T-helper 17 cell (primary cell): ENCODE measurements at places on chromosomes 3 and 15. TPM values are rescaled to one million over a fixed set of nuclear protein-coding genes. Genes with fewer than 3 reads are reported as not detected.
A peak's percentile ranks its signal among the peaks of the same experiment; 100 is the strongest.

Gene GRK7
- total RNA-seq = 0.20 TPM

Gene TGM5
- total RNA-seq = not detected

Gene BCL2A1
- total RNA-seq = 23.3 TPM

Gene GABRG3
- total RNA-seq = not detected

Gene PLSCR5
- total RNA-seq = not detected

Gene KBTBD8
- total RNA-seq = 12.0 TPM

Gene ACOX2
- not detected for total RNA-seq

Gene GP5
- 4.0 TPM for total RNA-seq

Gene SLC38A3
- not detected for total RNA-seq

DNA sequence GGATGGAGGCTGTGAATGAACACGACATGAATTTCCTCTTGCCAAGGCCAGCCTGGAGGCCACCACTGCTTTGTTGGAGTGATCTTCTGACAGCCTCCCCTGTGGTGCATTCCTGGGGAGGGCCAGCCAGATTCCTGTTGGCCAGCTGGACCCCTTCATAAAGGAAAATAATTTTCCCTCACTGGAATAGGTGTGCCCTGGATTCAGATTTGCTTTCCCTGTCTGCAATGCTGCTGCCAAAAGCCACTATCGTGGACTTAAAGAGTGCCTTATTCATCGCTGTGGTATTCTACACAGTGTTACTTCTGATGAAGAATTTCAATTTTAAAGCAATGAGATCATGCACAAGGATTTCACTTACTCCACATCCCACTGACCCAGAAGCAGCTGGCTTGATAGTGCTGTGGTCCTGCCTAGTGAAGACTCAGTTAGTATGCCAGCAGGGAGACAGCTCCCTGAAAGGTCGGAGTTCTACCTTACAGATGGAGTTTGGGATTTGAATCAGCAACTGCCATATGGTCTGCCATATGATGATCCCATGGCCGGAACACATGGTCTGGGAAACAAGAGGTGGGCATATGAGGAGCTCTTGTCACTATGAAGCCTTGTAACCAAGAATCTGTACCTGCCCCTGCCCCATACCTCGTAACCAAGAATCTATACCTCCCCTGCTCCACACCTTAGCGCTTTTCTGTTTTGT, 145.2 kb downstream of the KLF13 start:
- DNase-seq = no peak

- no peak for DNase-seq
Measured at GRCh38 chr3:74273091-74273490, 341.4 kb downstream of the CNTN3 start.

GRCh38 chr3:97102641-97103040, 288.2 kb downstream of the EPHA6 start:
- DNase-seq = no peak

- DNase-seq = no peak
Measured at GRCh38 chr15:60580073-60580472, 101.1 kb upstream of the ICE2 start.

- DNase-seq = no peak
Measured at GRCh38 chr3:11377719-11378118, 105.5 kb downstream of the ATG7 start.

GRCh38 chr3:153357436-153357835, 195.4 kb downstream of the RAP2B start:
- no peak for DNase-seq

DNA sequence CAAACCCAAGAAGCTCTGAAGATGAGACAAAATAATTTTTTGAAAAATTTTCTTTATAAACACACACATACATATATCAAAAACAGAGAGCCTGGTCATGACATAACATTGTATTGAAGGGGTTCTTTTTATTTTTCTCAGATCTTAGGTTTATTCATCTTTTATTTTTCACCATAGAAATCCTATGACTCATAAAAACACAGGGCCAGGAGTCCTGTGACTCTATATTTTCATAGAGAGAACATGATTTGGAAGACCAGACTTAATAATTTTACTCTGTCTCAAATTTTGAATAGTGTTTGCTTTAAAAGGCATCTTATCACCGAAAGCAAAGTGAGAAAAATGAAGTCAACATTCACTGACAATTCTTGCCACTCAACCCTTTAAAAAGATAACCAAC, 57.7 kb downstream of the SUCNR1 start:
- no peak for DNase-seq

DNA sequence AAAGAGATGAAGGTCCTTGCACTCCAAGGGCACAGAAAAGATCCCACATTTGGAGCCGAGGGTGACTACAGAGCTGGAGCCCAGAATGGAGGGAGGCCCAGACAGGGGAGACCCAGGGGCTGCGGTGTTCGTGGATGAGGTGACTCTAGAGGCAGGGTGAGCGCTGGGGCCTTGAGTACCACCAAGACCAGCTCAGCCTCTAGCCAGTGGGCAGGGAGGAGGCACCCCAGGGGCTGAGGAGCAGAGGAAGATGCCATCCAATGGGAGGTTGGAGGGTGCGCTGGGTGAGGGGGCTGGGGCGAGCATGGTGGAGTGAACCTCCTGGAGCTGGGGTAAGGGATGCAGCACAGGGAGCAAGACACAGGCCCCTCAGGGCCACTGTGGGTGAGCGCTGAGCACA, 13.3 kb downstream of the RRP9 start:
- no peak for DNase-seq

DNA sequence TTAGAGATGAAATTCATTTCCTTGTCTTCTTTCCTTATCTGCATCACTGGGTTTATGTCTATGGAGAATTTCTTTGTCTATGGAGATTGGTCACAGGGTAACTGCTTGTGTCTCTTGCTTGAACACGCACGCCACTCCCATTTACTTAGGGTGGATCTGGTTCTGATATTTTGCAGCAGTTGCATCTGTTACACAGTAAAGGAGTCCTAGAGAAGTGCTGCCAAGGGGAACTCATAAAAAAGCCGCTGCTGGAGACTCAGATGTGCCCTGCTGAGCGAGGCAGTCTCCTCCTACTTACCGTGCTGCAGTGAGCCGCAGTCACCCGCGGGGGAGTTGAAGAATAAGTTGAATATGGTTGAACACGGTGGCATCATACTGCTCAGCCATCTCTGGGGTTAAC, 105.2 kb upstream of the KLHL25 start:
- DNase-seq = no peak

- DNase-seq = no peak
Measured at GRCh38 chr15:75731248-75732151, 18.9 kb upstream of the CSPG4 start.

- no peak for DNase-seq
Measured at GRCh38 chr3:100131241-100131640, 16.9 kb upstream of the FILIP1L start.

DNA sequence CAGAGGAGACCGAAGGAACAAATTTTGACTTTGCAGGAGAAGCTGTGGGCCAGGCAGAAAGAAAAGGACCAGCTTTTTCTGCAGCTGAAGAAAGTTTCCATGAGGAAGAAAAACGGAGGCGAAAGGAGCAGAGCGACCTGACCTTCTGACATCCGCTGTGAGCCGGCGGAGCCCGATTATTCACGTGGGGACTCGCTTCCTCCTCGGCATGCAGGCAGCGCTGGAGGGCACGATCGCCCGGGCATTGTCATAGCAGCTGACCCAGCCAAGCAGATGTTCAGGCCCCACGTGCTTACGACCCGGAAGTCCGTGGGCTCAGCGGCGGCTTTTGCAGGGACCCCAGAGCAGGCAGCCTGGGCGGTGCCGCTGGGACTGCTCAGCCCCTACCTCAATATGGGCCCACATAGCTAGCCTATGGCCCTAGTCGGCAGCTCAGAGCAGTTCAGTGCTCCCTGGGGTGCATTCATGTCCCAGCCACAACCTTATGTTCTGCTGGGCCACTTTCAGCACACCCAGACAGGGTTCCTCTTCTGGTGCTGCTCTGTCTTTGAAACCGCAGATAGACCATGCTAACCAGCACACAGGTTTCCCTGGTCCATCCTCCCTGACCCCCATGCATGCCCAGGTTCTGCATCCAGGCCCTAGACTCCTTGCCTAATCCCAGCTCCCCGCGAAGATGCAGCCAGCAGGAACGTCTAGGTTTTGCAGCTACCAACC, 10.5 kb upstream of the EIF4A2 start:
- DNase-seq = peak; percentile 40

GRCh38 chr3:113287111-113287802, 75.9 kb downstream of the BOC start:
- no peak for DNase-seq

DNA sequence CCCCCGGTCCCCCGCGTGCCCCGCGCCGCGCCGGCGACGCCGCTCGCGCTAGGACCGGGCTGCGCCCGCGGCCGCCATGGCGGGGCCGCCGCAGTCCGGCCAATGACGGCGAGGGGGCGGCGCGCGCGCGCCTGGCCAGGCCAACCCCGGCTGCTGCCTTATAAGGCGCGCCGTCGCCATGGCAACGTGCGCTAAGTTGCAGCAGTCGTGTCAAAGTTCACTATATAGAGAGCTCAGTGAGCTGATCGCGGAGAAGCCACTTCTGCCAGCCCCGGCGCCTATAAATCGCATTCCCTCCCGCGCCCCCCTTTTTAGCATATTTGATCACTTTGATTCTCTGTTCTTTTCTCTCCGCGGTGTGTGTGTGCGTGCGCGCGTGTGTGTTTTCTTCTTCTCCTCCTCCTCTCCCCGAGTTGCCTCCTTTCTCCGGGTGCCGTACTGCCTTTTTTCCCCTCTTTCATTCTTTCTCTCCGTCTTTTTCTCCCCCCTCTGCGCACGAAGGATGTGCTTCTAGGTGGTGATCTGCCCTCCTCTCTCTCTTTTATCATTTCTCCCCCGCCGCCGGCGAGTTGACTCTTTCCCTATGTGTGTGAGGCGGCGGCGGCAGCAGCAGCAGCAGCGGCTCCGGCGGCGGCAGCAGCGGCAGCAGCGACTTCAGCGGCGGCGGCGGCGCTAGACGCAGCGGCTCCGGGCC, at the start of gene NR2F2:
NR2F2 (plus strand) TSS at position 251 of the 694 bp plus-strand sequence. CDS start 1,406 bp downstream, outside the sequence.
- DNase-seq = no peak

DNA sequence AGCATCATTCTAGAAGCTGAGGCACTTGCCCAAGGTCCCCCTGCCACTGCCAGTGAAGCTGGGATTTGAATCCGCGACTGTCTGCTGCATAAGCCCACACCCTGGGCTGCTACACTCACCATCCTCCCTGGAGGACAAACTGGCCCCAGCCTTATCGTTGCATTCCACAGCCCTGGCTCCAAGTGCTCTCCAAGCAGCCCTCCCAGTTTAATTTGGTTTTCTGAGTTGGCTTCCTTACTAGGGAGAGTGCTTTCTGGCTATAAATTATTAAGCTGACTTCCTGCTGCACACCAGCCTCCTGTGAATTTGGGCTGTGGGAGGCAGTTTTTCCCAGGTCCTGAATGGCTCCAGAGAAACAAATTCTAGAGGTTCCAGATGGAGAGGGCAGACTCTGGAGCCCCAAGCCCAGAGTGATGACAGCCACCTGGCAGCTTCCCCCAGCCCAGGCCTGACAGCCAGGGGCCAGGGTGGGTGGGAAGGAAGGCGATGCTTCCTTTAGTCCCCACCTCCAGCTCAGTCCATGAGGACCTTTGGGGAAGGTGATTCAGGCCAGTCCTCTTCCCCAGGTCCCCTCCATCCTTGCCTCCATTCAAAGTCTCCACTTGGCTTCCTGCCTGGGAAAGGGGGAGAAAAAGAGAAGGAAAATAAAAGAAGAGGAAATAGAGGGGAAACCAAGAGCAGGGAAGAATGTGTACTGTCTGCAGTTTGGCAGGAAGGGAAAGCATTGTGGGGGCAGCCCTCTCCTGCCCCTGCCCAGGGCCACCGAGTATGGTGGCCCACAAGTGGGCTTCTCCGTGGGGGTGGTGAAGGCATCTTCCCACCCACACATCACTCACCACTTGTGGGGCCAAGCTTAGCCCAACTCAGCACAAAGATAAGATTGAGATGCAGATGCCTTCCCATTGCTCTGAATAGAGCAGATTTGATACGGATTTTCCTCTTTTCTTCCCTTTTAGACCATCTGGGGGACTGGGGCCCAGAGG, 69.6 kb downstream of the SEMA5B start:
- no peak for DNase-seq

GRCh38 chr3:193734737-193735366, 141.8 kb downstream of the OPA1 start:
- DNase-seq = no peak
